ENCODE measurements at places on chromosomes 11 and 22. TPM values are rescaled to one million over a fixed set of nuclear protein-coding genes. Genes with fewer than 3 reads are reported as not detected.

DNA sequence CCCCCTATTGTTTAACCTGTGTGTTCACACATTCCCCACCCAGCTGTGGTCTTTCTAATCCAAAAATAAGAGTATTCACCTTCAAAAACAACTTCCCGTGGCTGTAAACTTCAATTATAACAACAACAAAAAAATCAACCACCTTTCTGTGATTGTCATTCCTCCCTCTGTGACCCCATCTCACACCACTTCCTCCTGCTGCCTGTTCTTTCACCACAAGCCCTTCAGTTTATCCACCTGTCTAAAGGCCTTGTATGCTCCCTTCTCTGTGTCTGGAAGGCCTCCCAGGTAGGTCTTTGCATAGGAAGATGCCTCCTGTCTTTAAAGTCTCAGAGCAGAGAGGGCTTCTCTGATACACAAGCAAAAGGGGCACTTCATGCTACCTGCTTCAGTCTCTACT is 707.7 kb downstream of the OPCML start:
- no peak overlapping the region for H3K27ac ChIP-seq
- H3K36me3 ChIP-seq = no peaks in the 10 kb centered on the region
- no peaks in the 10 kb centered on the region for H3K27me3 ChIP-seq
- no peaks in the 10 kb centered on the region for H3K4me1 ChIP-seq
- DNase-seq = no peak

DNA sequence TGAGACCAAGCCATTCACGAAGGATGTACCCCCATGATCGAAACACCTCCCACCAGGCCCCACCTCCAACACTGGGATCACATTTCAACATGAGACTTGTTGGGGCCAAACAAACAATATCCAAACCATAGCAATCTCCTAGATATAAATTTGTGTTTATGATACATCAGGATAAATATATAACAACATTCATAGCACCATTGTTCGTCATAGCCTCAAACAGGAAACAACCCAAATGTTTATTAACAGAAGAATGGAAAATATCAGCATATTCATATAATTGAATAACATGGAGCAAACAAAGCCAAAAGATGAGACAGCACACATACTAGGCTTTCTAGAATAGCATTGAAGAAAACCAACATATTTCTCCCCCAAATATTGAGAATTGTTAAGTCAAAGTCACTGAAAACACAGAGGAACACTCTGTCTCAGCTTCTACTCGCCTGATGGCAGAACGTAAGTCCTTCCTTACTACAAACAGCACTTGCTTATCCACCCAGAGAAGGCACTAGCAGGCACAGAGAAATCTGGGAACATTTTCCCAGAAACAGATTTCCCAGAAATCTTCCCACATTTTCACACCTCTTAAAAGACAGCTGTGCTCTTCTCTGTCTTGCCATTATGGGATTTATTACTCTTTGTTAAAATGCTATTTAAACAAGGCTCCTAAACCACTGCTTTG is 8.1 kb upstream of the GDPD4 start:
- H3K27me3 ChIP-seq = no peaks in the 10 kb centered on the region
- no peak overlapping the region for H3K4me3 ChIP-seq
- H3K36me3 ChIP-seq = no peaks in the 10 kb centered on the region
- no peak overlapping the region for H3K27ac ChIP-seq
- H3K4me1 ChIP-seq = peaks cover 4% of the 10 kb centered on the region

DNA sequence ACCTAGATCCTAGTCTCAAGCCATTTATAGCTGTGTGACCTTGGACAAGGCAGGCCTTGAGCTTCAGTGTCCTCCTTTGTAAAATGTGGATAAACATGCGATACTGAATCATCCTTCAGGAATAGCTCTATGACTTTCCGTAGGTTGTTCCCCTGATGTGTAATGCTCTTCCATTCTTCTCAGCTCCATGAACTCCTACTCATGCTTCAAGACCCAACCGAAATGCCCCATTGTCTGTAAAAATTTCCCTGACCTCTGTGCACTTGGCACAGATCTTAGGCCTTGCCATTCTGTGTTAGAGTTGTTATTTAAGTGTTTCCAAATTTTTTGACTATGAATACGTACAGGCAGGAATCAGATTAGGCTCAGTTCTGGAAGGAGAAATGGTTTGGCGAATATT is 3.3 kb upstream of the BEST1 start:
- H3K4me3 ChIP-seq = no peak overlapping the region
- no peaks in the 10 kb centered on the region for H3K36me3 ChIP-seq
- H3K4me1 ChIP-seq = peaks cover 7% of the 10 kb centered on the region
- DNase-seq = no peak
- no peaks in the 10 kb centered on the region for H3K27me3 ChIP-seq

DNA sequence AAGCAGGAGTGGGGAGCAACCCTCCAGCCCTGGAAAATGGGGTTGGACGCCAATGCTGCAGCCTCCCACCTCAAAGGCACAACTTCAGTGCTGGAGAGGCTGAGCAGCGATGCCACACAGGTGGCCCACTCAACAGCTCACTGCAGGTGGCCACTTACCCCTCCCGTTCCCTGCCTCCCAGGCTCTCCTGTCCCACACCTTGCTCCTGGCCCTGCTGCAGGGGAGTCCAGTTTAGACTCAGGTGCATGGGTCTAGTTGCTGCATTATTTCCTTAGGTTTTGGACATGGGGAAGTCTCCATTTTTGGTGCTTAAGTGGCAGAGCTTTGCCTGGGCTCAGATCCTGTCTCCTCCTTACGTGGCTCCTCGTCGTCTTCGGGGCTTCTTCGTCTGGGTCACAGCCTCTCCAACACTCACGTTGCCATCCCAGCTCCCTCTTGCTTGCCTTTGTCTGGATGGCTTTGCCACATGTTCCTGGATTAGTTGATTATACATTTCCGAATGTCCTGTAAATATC is 898.3 kb downstream of the BRD1 start:
- no peak overlapping the region for H3K27ac ChIP-seq
- no peaks in the 10 kb centered on the region for H3K27me3 ChIP-seq
- no peaks in the 10 kb centered on the region for H3K4me1 ChIP-seq
- H3K4me3 ChIP-seq = no peak overlapping the region
- H3K36me3 ChIP-seq = no peaks in the 10 kb centered on the region

GRCh38 chr22:38570779-38571364 is 889 bp upstream of the DMC1 start:
- H3K4me1 ChIP-seq = peaks cover 9% of the 10 kb centered on the region
- DNase-seq = peak; percentile 35
- H3K36me3 ChIP-seq = no peaks in the 10 kb centered on the region
- peak overlapping the region; percentile 80 for H3K4me3 ChIP-seq

GRCh38 chr22:38271927-38272372 is 860 bp downstream of the TMEM184B start:
- peak overlapping the region; percentile 93 for H3K4me3 ChIP-seq
- DNase-seq = peak; percentile 29
- H3K36me3 ChIP-seq = no peaks in the 10 kb centered on the region
- H3K27me3 ChIP-seq = no peaks in the 10 kb centered on the region
- no peak overlapping the region for H3K27ac ChIP-seq

DNA sequence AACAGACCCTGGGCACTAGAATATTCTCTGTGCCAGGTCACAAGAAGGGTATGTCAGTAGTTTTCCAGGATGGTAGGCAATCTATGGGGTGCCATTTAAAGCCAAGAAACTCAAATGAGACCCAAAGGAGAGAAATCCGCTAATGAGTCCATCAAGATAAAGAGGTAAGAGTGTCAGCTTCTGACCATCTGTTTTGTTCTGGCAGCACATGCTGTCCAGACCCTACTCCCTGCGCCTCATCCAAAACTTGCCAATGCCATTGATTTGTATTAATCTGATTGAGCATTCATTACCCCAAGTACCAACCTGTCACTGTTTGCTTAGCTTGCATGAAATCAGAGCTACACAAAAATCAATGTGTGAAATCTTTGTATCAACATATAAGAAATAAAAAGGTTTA is 229.0 kb downstream of the BLID start:
- no peak for DNase-seq
- H3K27ac ChIP-seq = no peak overlapping the region
- H3K27me3 ChIP-seq = no peaks in the 10 kb centered on the region
- H3K4me3 ChIP-seq = no peak overlapping the region

- H3K4me1 ChIP-seq = peaks cover 31% of the 10 kb centered on the region
- peaks cover 28% of the 10 kb centered on the region for H3K36me3 ChIP-seq
- DNase-seq = peak; percentile 77
- no peaks in the 10 kb centered on the region for H3K27me3 ChIP-seq
- no peak overlapping the region for H3K4me3 ChIP-seq
- no peak overlapping the region for H3K27ac ChIP-seq
Observed at GRCh38 chr11:75565221-75565814, 3.3 kb downstream of the SERPINH1 start.

DNA sequence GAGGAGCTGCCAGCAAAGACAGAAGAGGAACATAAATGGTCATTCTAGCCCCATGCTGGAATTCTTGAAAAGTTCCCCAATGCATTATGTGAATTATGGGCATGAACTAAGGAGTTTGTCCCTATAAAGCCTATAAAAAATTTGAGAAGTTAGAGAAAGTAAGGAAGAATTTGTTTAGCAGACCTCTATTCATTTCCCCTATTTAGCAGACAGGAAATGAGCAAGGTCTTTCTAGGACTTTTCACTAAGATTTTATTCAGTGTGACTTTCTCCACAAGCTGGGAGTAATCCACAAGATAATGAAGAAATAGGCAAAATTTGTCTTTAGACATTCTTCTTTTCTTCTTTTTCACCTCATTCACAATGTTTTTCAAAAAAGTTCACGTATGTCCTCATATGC is 20.0 kb downstream of the PRRG4 start:
- H3K27ac ChIP-seq = no peak overlapping the region
- no peak for DNase-seq
- peaks cover 9% of the 10 kb centered on the region for H3K4me1 ChIP-seq
- no peaks in the 10 kb centered on the region for H3K36me3 ChIP-seq
- no peaks in the 10 kb centered on the region for H3K27me3 ChIP-seq

The CYP2R1 gene
- total RNA-seq = 7.5 TPM

The INCENP gene
- total RNA-seq = 114 TPM
